ENCODE measurements at places on chromosomes 13 and 19.

GRCh38 chr13:41213316-41213715 is 18.9 kb upstream of the KBTBD7 start:
- no peak for DNase-seq

GRCh38 chr13:49395451-49395865 is 48.4 kb downstream of the CAB39L start:
- no peak for DNase-seq

DNA sequence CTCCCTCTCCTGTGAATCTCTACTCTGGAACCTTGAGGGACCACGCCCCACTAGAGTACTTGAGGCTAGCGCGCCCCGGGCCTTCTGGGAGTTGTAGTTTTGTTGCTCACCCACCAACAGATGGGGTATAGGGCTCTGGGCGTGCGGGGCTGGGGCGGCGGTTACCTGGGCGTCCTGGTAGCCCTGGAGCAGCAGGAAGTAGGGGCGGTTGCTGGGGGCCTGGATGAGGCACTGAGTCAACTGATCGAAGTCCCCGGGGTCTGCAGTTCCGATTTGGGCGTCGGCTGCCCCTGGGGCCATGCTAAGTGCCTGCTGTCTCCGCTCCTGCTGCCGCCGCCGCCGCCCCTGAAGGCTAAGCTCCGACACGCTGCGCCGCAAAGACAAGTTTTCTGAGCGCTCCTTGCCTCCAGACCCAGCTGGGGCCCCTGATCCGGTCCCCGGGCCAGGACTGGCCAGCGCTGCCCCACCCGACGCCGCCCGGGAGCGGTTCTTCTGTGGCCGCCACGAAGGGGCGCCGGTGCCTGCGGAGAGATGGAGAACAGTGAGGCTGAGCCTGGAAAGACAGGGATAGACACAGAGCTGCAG is 5.3 kb downstream of the RASIP1 start:
- DNase-seq: no peak

- DNase-seq: no peak
Measured at GRCh38 chr13:73742982-73743381, 391.2 kb downstream of the KLF12 start.

- no peak for DNase-seq
Measured at GRCh38 chr19:40088299-40089047, 2.3 kb downstream of the ZNF780A start.

GRCh38 chr19:19260417-19261214 is 12.5 kb downstream of the TM6SF2 start:
- no peak for DNase-seq

- DNase-seq: no peak
Measured at GRCh38 chr13:79227418-79227817, 178.6 kb downstream of the RBM26 start.

DNA sequence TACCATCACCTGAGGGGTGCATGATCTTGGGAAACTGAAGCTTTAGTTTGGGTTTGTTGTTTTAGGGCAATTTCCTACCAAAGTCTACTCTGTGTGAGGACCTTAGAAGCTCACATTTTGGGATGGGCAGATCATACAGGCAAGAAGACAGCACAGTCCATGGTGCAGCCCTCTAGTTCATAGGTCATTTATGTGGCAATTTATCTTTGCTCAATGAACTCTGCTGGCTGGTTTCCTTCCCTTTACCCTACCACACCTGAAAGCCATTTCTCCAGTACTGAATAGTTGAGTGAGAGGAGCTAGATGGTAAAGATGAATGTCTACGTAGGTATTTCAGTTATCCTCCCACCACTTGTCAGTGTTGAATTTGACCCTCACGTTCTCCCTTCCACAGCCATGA is 87.5 kb upstream of the KLF12 start:
- no peak for DNase-seq

- DNase-seq: no peak
Measured at GRCh38 chr13:79062291-79062690, 343.8 kb downstream of the RBM26 start.

DNA sequence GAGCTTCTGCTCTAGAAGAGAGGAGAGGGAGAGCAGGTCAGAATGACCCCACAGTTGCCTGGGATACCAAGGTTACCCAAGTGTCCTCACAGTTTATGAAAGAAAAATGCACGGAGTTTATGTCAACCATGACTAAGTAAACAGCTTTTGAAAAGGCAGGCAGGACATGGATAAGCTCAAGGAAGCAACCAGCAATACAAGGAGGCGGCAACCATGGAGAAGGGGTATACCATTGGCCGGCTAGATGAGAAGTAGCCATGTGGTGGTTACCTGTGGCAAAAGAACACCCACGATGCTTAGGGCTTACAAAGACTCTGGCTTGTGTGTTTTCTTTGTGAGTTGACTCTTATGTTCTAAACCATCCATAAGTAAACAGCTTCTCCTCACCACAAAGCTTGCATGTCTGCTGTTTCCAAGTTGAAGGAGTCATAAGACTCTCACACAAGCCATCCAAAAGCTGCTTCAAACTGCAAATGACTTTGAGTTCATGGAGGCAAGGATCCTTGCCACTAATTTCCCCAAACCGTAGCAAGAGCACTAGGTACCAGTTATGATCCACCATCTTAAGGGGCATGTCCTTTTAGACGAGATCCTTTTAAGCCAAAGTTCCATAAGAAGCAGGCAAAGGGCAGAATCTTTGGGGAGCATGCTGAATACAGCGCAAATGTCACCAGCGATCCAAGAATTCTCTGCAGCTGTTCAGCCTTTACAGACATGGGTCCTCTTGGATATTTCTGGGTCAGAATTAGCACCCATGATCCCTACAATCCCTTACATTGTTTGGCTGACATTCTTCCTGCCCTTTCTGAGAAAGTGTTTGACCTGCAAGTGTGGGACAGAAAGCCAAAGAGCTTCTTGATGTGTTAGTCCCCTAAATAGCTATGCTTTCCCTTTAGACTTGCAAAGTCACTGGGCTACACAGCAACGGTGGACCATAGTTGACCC is 74.8 kb upstream of the IPO5 start:
- DNase-seq: no peak

- peak; percentile 57 for DNase-seq
Measured at GRCh38 chr13:102317593-102317992, 84.3 kb downstream of the FGF14 start.

- no peak for DNase-seq
Measured at GRCh38 chr19:9940778-9941177, 4.5 kb upstream of the OLFM2 start.

DNA sequence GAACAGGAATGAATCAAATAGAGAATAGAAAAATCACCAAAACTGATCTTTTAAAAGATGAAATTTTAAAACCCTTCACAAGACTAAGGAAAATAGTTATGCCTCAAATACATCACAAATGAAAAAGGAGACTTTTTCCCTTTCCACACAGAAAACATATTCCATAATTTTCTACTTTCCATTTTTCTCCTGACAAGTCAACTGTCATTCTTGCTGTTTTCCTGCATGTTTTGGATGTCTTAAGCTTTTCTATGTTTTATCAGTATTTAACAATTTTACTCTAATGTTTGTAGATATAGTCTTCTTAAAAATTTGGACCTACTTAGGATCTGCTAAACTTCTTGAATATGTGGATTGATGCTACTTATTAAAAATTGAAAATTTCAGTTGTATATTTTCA is 810.8 kb downstream of the OLFM4 start:
- no peak for DNase-seq

- no peak for DNase-seq
Measured at GRCh38 chr13:57739543-57740190, 108.1 kb downstream of the PCDH17 start.

- peak; percentile 55 for DNase-seq
Measured at GRCh38 chr13:40318366-40318765, 348.1 kb downstream of the FOXO1 start.

- DNase-seq: no peak
Measured at GRCh38 chr13:112697756-112698655, 8.2 kb downstream of the ATP11A start.

DNA sequence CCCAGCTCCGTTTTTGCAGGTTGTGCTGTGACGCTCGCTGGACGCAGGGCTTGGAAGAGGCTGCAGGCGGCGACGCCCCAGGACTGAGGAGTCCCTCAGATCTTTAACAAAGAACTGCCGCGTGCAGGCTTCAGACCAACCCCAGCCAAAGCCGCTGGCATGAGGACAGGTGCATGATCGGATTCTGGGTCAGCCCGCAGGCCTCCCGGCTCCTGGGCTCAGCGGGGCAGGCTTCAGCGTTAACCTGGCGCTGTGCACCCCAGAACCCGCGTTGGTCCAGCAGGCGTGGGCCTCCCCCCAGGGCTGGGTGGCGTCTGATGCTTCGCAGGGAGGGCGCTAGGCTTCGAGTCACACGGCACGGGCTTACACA is 920 bp upstream of the TIMM13 start:
- peak; percentile 50 for DNase-seq

GRCh38 chr19:40216777-40217026 is 1.5 kb downstream of the TTC9B start:
- DNase-seq: no peak

DNA sequence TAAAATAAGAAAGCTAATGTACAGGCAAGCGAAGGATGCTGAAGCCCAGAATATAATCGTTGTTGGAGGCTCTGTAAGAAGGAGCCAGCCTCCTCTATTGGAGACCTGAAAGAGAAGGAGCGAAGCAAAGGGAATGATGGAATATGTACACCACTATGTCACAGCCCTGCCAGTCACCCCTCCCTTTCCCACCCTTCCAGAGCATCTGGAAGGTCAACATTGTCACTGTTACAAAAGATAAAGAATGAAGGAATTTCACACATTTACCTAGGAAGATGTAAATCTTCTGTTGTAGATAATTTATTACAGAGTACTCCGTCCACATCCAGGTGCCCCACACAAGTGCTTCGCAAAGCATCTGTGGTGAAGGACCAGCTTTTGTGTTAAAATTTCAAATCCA is 39.7 kb upstream of the SACS start:
- no peak for DNase-seq

- no peak for DNase-seq
Measured at GRCh38 chr13:28313579-28313978, 175.2 kb downstream of the PAN3 start.

- no peak for DNase-seq
Measured at GRCh38 chr19:6223461-6224307, 56.1 kb downstream of the MLLT1 start.

DNA sequence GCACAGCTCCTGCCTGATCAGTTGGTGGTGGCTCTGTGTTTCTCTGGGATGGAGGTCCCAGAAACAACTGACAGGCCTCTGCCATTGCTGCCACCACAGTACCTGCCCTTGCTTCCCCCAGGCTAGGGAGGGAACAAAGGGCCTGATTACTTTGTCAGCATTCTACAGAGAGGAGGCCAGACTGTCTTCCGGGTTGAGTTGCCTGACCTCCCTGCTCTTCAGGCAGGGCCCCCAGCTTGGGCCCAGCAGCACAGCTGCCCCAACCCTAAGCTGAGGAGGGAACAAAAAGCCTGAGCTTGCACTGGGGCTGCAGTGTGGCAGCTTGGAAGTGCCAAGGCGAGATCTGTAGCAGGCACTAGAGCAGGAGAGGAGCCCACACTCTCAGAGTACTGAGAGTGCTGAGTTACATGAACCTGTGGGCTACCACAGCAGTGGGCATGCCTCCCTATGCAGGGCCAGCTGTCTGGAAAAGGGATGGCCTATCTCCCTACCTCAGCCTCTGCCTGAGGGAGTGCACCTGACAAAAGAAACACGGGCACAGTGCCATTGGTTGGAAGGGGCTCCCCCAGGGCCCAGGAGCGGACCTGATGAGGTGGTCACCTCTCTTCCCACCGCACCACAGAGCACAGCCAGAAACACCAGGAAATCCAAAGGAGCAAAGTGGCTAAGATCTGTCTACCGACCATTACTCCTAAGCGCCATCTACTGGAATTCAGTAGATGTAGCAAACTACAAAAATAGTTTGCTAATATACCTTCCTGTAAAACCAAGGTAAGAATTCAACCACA is 24.4 kb downstream of the SLC25A15 start:
- no peak for DNase-seq

GRCh38 chr19:14440049-14440448 is 6.9 kb downstream of the PKN1 start:
- DNase-seq: peak; percentile 61

DNA sequence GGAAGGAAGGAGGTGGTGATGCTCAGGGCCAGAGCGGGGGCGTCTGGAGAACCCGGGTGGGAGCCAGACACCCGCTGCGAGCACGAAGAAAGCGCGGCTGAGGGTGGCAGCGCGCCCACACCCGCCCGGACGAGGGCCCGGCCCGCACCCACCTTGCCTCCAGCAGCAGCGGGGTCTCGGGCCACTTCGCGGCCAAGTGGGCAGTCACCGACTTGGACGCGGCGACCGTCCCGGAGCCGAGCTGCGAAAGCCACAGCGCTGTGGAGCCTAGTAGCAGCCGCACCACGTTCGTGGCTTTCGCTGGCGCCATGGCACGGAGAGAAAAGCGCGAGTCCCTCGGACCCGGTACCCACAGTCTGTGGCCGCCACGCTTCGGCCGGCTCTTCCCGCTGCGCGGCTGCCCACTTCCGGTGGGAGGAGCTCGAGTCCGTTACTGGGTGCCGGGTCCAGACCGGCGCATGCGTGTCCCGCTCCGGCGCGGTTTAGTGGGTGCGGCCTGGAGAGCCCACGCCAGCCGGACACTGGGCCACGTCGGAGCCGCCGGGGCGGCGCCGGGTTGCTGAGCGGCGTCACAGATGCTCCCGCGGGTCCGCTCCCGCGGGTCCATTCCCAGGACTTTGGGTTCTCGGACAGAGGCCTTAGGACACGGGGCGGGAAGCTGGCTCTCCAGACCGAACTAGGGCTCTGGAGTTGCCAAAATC is at the start of gene UGGT2:
Gene UGGT2, minus strand, starts transcription at position 399 of the 701 bp plus-strand sequence. Its CDS starts 89 bp downstream, at position 310.
- DNase-seq: peak; percentile 92

DNA sequence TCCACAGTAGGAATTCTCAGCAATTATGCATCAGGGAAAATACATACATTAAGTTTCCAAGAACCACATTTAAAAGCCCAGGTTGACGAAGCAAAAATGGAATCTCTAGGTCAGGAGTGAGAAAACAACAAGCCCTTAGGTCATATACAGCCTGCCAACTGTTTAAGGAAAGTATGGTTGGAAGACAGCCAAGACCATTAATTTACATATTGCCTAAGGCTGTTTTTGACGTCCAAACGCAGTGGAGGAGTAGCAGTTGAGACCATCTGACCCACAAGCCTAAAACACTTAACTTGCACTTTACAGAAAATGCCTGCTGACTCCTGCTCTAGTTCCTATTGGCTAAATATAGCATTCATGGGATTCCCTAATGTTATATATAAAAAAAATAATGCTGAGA is 299.0 kb downstream of the ITGBL1 start:
- no peak for DNase-seq

GRCh38 chr13:106238690-106239089 is 296.8 kb downstream of the EFNB2 start:
- no peak for DNase-seq

DNA sequence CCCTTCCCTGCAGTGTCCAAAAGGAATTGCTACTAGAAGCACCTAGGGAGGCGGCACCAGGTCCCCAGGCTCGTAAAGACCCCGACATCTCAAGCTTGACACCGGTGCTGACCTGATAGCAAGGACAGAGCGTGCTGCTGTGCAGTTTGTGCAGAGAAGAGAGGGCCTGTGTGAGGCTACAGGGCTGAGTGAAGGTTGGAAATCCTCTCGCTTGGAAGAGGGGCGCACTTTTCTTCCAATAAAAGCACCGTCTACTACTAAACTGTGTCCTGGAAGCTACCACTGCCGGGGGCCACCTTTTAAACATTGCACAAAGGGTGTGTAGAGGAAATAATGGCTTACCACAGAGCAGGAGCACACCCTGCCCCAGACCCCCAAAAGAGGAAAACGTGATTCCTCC is 11.0 kb downstream of the TMEM272 start:
- no peak for DNase-seq

GRCh38 chr13:30331331-30331771 is 24.0 kb upstream of the KATNAL1 start:
- DNase-seq: no peak

GRCh38 chr13:114147803-114148520 is 15.5 kb upstream of the RASA3 start:
- no peak for DNase-seq

Data from Ammon's horn (tissue), 1 donor.